ENCODE measurements at places on chromosomes 4 and X. TPM values are rescaled to one million over a fixed set of nuclear protein-coding genes. Genes with fewer than 3 reads are reported as not detected.

- no peak for DNase-seq
These were observed 109.0 kb downstream of the ENOX2 start for GRCh38 chrX:130793975-130794374.

DNA sequence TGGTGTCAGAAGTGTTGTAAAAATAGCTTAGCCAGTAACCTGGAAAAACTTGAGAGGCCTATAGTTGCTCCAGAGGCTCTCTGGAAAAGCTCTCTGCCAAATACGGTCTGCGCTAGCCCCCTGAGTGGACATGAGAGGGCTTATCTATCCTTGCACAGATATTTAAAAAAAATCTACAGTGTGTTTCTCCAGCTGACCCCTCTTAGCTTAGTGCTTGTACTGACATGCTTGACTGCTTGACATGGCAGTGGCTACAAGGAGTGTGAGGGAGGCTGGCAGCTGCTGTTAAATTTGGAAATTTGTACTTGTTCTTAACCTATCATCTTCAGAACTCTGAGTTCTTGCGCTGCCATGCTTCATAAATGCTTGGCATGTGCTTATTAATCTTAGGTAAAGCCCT lies 229.2 kb downstream of the RBMX2 start:
- DNase-seq = no peak

GRCh38 chrX:72115380-72115779 lies 16.3 kb downstream of the RTL5 start:
- no peak for DNase-seq

- DNase-seq = no peak
These were observed 12.6 kb downstream of the SRD5A3 start for GRCh38 chr4:55358668-55359067.

- no peak for DNase-seq
These were observed 105.7 kb upstream of the PDLIM3 start for GRCh38 chr4:185640811-185641675.

GRCh38 chrX:48677516-48677915 lies 6.1 kb upstream of the WAS start:
- no peak for DNase-seq

GRCh38 chr4:128385683-128386304 lies 98.2 kb upstream of the PGRMC2 start:
- no peak for DNase-seq

GRCh38 chr4:628311-628741 lies 3.0 kb downstream of the PDE6B start:
- DNase-seq = no peak

GRCh38 chrX:31038575-31039326 lies 33.1 kb downstream of the FTHL17 start:
- peak; percentile 16 for DNase-seq

DNA sequence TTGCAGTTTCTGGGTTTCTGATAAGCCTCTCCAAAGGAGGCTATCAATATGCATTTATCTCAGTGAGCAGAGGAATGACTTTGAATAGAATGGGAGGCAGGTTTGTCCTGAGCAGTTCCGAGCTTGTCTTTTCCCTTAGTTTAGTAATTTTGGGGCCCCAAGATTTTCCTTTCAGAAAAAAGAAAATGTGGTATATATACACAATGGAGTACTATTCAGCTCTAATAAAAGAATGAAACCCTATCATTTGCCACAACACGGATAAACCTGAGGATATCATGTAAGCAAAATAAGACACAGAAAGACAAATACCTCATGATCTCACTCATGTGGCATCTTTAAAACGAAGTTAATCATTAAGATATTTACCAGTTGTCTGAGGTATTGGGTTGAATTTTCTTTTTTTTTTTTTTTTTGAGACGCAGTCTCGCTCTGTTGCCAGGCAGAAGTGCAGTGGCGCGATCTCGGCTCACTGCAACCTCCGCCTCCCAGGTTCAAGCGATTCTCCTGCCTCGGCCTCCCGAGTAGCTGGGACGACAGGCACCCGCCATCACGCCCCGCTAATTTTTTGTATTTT lies 540 bp downstream of the ZNF721 start:
- DNase-seq = no peak

Gene GRIA3
- total RNA-seq = not detected

Gene HTR2C
- not detected for total RNA-seq

Gene QRFPR
- not detected for total RNA-seq

Gene ABCD1
- 17.6 TPM for total RNA-seq

Gene PNMA6A
- 0.25 TPM for total RNA-seq

Gene PAGE1
- total RNA-seq = not detected

Gene SYTL4
- not detected for total RNA-seq

Gene ADGRL3
- not detected for total RNA-seq

Gene TLL1
- not detected for total RNA-seq

Gene ADRA2C
- total RNA-seq = not detected

Gene POU4F2
- not detected for total RNA-seq

Measured in activated CD4-positive, alpha-beta memory T cell treated with anti-CD3 and anti-CD28 coated beads, Interleukin-2, amount 10 ng/mL, durations not matched to agents 7 days and 5 days (primary cell).